ENCODE measurements at places on chromosomes 7 and 10. TPM values are rescaled to one million over a fixed set of nuclear protein-coding genes. Genes with fewer than 3 reads are reported as not detected.

The SLC13A1 gene
- total RNA-seq: not detected

The FAM149B1 gene
- total RNA-seq: 13.4 TPM

The CNNM2 gene
- 12.5 TPM for total RNA-seq

The TAF5 gene
- total RNA-seq: 7.4 TPM

The SHTN1 gene
- total RNA-seq: 2.7 TPM

The TMEM139 gene
- 0.86 TPM for total RNA-seq

The PEX1 gene
- 18.2 TPM for total RNA-seq

The AKR1B1 gene
- 48.4 TPM for total RNA-seq

The GRID1 gene
- not detected for total RNA-seq

The MARVELD1 gene
- 1.2 TPM for total RNA-seq

Measured in T-helper 17 cell (primary cell).